LoVo (cell line): ENCODE measurements at places on chromosomes 1 and 21.

- DNase-seq = peak; percentile 9
Measured at GRCh38 chr21:31872452-31873274, at the start of gene HUNK. HUNK (plus strand) TSS chr21:31873020; CDS start chr21:31873675, 655 bp downstream.

DNA sequence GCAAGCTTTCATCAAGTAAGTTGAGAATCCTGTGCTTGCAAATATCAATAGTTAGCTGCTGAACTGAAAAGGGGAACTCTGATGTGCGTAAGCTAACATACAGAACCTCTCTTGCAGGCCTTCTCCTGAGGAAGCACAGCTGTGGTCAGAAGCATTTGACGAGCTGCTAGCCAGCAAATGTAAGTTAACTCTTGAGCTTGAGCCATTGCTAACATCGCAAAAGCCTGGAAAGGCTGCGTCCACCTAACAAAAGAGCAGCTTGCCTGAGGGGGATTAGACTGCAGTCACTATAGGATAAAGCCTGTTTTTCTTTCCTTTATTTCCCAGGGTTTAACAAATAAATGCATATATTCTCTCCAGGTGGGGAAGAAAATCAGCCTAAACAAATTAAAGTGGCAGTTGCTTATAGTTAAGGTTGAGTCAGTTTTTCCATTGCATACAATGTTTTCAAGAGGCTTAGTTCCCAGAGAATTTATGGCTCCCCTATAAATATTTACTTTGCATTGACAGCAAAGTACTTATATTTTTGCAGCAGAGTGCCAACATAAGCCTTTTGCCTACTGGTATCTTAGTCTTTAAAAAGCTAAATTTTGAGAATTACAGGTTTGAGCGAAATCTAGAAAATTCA lies 1.5 kb downstream of the RGS2 start:
- peak; percentile 9 for DNase-seq

DNA sequence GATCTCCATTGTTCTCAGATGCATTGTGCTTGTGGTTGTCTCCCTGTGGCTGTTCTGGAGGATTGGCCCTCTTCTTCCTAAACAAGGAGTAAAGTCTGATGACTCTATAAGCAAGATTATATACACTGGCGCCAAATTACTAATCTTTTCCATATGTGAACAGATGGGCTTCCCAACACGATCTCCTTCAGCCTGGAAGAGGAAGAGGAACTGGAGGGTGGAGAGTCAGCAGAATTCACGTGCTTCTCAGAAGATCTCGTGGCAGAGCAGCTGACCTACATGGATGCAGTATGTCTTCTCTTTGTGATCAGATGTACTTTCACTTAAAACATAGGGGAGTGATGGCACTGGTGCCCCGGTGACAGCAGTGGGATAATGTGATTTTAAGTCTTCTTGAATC lies 78.7 kb downstream of the RGL1 start:
- DNase-seq = no peak

GRCh38 chr1:19410393-19410792 lies 74.9 kb downstream of the CAPZB start:
- DNase-seq = no peak

DNA sequence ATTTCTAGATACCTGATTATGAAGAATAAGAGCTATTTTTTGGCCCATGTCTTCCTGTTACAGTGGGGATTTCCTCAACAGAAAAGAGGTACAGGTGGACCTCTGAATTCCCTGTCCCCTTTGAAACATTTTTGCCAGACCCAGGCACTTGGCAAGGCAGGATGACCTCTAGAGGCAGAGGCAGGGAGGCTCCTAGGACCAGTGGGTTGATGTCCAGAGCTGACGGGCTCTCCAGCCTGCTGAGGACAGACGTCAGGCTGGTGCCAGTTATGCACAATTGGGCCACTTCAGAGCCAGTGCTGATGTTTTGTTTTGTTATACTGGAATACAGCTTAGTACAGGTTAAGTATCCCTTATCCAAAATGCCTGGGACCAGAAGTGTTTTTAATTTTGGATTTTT lies 18.5 kb upstream of the A3GALT2 start:
- no peak for DNase-seq

- peak; percentile 34 for DNase-seq
Measured at GRCh38 chr1:27643600-27644368, 8.8 kb upstream of the FGR start.

- DNase-seq = peak; percentile 18
Measured at GRCh38 chr1:15684468-15685291, 560 bp downstream of the PLEKHM2 start.

- DNase-seq = no peak
Measured at GRCh38 chr1:6171548-6172124, 8.5 kb downstream of the CHD5 start.

GRCh38 chr1:42950116-42950481 lies 8.6 kb downstream of the SLC2A1 start:
- no peak for DNase-seq

- peak; percentile 11 for DNase-seq
Measured at GRCh38 chr1:24864370-24864777, 65.7 kb downstream of the RUNX3 start.

DNA sequence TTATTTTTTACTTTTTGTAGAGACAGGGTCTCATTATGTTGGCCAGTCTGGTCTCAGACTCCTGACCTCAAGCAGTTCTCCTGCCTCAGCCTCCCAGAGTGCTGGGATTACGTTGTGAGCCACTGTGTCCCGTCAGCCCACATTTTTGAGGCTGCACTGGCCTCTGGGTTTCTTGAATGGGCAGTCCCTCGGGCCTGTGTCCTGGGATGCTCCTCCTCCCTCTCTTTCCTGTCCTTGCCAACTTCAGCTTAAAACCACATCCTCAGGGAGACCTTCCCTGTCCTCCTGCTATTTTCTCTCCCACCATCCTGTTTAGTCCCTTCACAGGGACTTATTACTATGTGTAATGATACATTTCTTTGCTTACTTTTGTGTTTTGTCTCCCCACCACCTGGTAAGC lies 31.4 kb upstream of the LYST start:
- DNase-seq = no peak

DNA sequence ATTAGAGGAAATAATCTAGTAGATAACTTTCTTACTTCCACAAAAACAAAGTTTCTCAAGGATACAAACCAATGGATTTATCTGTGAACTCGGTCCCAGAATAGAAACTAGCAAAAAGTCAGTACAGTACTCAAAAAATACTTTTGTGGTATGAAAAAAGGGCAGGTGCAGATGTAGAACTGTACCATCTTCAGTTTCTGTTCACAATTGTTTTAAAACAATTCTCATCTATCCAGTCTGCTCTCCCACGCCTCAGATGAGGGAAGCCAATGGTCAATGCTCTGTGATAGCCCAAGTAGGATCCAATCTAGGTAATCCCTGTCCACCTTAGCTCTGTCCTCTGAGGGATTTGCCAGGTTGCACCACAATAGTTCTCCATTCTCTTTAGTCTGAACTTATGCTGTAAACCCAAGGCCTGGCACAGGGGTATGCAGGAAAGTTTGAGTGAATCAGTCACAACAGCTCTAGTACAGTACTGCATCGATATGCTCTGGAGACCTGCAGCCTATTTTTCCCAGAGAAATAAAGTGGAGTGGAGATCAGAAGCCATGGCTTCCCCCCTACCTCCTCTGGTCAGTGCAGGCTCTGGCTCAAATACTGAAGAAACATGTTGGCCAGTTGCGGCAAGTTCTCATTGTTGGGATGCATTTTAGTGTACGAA lies 1.4 kb downstream of the KTI12 start:
- no peak for DNase-seq

GRCh38 chr1:2610036-2610959 lies 22.5 kb downstream of the MMEL1 start:
- DNase-seq = no peak

DNA sequence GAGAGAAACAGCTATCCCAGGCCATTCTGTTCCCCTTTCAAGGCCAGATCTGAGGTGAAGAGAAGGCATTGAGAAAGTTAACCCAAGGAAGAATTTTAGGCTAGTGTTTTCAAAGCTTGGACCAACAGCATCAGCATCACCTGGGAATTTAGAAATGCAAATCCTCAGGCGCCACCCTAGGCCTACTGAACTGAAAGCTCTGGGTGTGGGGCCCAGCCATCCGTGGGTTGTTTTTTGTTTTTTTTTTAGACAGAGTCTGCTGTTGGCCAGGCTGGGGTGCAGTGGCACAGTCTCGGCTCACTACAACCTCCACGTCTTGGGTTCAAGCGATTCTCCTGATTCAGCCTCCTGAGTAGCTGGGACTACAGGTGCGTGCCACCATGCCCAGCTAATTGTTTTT lies 98.6 kb downstream of the RNF220 start:
- DNase-seq = no peak

DNA sequence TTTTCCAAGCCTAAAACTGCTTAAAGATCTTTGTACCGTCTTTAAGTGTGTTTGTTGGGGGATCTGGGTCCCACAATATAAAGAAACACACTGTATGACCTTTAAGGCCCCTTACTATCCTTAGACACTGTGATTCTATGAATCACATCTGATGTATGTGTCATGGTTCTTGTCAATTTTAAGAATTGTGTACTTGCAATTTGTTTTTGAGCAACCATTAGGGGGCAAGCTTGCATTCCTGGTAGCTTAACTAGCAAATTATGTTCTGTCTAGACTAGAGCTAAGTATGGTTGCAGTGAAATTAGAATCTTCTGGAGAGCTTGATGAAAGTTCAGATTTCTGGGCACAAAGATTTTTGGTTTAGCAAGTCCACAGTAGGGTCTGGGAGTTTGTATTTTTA lies 219.5 kb downstream of the TPR start:
- peak; percentile 49 for DNase-seq

DNA sequence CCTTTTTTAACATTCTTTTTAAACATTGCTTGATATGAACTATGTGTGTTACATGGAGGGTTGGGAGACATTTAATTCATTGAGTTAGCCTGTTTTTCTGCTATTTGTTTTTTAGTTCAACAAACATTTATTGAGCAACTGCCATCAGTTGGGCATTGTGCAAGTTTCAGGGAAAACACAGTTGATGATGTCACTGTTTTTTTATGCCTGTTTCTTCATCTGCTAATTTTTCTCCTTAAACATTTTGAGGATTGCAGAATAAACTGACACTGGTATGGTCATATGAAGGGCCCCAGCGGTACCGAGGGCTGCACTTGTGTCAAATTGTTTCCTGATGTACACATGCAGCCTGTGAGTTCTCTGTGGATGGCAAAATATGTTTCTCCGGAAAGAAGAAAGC lies 253.0 kb downstream of the FGGY start:
- DNase-seq = no peak
